Kidney tubule cell (primary cell): ENCODE measurements at places on chromosomes 6 and 20.

DNA sequence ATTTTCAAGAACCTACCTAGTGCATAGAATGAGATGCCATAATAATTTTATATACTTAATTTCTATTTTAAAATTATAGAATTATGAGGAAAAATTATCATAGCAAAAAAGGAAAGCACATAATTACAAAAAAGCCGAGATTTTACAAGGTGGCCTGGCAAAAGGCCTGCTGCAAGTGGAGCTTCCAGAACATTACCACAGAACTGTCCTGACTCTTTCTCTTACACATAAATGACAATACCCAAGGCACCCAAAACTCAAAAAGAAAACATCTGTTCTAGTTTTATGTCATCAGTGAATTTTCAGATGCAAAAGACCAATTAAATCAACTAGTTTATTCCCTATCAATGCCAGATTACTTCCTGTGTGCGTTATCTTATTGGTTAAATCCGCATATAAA lies 74.2 kb downstream of the FILIP1 start:
- no peak for DNase-seq

DNA sequence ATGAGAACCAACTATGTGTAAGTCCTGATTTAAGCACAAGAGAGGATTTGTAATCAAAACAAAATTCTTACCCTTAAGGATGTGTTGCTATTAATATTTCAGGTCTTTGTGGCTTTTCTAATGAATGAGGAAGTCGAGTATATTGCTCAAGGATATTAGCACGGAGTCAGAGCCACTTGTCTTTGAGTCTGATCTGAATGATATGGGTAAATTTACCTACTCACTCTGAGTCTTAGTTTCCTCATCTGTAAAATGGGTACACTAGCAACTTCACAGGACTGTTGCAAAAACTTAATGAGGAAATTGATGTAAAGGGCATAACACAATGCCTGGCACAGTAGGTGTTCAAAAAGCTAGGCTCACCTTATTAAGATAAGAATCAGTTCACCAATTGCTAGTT lies 30.0 kb upstream of the QKI start:
- no peak for DNase-seq

DNA sequence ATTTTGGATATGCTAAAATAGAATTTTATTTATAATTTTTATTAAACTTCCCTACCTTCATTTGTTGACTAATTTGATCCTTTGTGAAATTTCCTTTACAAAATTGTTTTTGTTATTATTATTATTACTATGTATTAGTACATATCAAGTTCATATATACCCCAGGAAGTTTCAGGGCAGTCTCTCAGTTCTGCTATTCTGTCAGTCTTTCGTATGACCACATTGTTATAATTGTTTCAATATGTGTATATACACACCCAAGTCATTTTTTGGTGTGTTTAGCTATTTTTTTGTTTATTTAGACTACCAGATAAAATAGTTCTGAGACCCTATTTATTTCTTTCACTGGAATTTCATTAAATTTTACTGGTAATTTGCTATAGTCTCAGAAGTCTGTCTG lies 72.1 kb downstream of the NKAIN2 start:
- DNase-seq = no peak

GRCh38 chr6:11542863-11543262 lies 5.3 kb downstream of the TMEM170B start:
- DNase-seq = no peak

DNA sequence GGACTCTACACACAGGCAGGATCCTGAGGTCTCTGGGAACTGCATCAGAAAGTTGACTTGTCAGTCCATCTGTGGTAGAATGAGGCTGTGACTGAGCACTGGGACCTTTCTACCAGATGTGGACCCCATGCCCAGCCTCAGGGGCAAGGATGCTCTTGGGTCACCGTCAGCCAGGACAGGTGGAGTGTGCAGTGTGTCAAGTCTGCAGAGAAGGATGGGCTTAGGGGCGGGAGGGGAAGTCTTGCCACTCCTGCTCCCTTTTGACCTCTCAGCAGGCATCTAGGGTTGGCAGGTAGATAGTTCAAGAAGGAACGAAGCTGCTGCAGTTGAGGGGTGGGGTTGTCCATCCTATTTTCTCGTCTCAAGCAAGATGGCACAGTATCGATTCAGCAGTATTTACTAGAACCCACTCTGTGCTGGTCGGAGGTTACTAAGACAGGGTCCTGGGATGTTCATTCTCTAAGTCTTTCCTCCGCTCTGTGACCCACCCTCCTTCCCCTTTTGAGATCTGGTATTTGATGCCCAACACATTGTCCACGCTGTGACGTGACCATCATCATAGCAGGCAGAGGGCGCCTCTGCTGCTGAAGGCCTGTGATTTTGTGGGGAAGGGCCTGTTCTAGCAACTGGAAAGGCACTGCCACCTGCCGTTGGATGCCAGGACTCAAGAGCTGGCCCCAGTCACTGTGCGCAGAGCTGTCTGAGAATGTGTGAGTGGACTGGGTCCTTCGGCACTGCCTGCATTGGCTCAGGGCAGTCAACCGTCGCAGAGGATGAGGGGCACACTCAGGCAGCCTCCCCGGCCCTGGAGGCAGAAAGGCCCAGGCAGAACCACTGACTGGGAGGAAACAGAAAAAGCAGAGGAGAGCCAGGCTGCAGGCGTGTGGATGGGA lies 23.2 kb downstream of the RBCK1 start:
- peak; percentile 74 for DNase-seq

DNA sequence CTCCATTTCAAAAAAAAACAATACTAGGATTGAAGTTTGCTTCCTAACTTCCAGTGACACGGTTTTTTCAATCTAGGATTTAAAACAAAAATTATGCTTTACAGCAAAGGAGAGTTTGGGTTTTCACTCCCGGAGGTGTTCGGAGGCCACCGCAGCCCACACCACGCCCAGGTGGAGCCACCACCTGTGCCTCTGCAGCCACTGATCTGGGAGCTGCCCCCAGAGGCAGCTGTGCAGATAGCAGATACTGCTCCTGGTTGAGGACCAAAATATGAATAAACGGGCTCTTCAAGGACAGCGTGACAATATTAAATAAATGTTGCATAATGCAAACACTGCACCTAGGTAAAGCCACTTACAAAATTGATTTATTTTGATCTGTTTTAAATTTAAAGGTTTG lies 30.2 kb downstream of the DLL1 start:
- no peak for DNase-seq

GRCh38 chr6:81977486-81977885 lies 225.0 kb upstream of the TENT5A start:
- peak; percentile 49 for DNase-seq

DNA sequence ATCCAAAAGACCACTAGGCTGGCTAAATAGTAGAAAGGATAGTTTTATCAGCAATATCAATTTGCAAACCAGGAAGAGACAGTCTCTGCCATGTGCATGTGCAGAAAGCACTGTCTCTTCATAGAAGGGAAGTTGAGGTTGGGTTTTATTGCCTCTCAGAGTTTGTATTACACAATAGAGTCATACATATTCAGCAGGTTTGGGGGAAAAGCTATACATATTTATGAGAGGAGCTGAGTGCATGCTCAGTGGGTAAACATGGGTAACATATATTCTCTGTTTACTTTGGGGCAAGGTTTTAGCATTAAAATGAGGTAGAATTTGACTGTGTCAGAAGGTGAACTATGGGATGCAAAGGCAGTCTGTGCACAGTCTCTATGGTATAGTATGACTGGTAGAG lies 14.9 kb downstream of the TMEM170B start:
- DNase-seq = no peak

GRCh38 chr20:3749087-3749688 lies 16.7 kb downstream of the HSPA12B start:
- no peak for DNase-seq

DNA sequence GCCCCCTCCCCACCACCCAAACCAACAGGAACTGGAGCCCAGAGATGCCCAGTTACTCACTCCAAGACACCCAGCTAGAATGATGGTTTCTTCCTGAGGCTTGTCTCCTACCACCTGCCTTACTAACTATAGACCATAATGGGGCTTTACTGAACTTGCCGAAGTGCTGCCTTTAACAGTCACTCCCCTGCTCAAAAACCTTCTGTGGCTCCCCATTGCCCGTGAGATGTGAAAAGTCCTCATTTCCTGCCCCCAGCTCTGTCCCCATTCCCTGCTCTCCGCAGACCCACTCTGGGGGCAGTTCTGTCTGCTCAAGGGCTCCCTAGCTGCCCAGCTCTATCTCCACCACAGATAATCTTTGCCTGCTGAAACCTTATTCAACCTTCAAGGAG lies 4.9 kb downstream of the SIGLEC1 start:
- DNase-seq = no peak

- peak; percentile 91 for DNase-seq
These were observed 125.1 kb downstream of the SNX5 start for GRCh38 chr20:17843246-17844132.

DNA sequence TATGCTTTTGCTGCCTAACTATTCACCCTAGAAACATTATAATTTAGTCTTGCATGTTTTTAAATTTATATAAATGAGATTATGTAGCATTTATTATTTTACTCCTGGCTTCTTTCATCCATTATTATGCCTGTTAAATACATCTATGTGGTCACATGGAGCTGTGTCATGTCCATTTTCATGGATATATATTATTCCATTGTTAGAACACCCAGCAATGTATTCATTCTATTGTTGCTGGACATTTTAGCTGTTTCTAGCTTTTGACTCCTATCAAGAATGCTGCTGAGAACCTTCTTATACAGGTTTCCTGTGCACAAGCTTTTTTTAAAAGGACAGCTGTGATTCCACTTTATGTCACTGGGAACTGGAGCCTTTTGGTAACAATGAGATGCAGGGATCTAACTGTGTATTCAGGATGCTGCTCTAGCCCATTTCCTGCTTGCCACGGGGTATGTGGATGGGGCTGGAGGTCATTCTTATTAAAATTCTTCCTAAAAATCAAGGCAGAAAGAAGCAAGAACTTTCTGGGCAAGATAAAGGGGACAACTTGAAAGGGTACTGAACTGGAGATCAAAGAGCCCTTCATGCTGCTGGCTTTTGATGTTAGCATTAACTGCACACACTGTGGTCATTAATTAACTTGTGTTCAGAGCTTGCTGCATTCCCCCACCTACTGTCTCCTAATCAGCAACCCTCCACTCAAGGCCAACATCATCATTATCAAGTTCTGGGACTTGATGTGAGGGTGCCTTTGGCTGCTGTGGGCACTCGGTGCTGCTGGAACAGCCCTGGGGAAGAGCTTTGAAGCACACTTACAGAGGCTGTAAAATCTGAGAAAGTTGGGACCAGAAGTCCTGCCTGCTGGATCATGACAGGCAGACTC lies 96.6 kb upstream of the AKIRIN2 start:
- DNase-seq = peak; percentile 13

DNA sequence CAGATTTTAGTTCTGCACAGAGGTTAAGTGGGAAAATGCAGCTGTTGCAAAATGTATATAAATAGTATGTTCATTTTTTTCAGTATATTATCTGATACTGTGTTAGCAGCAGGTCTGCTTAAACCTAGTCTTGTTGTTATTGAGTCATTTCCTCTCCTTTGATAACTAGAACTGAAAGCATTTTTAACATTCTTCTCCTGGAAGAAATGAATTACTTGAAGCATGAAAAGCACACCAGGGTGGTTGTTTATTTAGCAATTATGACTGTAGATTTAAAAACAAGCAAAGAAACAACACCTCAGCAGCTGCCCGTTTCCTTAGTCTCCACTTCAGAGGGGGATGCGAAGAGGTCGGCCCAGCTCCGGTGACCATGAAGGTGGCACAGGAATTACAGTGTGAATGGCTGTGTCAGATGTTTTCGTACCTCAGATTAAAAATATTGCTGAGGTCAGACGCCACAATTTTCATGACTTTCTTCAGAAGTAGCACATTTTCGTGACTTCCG lies 53.5 kb downstream of the GOPC start:
- peak; percentile 82 for DNase-seq

- DNase-seq = peak; percentile 54
These were observed 18.1 kb downstream of the BPI start for GRCh38 chr20:38321959-38322598.

GRCh38 chr6:110044096-110044495 lies 66.0 kb downstream of the GPR6 start:
- no peak for DNase-seq

GRCh38 chr20:54044156-54044555 lies 26.2 kb downstream of the BCAS1 start:
- peak; percentile 63 for DNase-seq

- peak; percentile 88 for DNase-seq
These were observed at the start of gene ZSCAN26 for GRCh38 chr6:28266962-28267694. Gene ZSCAN26, plus strand, starts transcription at chr6:28267143. Its CDS starts 4,777 bp downstream, at chr6:28271920.

GRCh38 chr20:53205046-53205445 lies 232.9 kb downstream of the TSHZ2 start:
- DNase-seq = no peak
